ENCODE measurements at places on chromosomes 7 and 10.

- DNase-seq: no peak
Measured at GRCh38 chr7:100799037-100799896, 28.1 kb downstream of the EPHB4 start.

GRCh38 chr7:8295638-8296361 lies 33.8 kb upstream of the ICA1 start:
- DNase-seq: peak; percentile 77

DNA sequence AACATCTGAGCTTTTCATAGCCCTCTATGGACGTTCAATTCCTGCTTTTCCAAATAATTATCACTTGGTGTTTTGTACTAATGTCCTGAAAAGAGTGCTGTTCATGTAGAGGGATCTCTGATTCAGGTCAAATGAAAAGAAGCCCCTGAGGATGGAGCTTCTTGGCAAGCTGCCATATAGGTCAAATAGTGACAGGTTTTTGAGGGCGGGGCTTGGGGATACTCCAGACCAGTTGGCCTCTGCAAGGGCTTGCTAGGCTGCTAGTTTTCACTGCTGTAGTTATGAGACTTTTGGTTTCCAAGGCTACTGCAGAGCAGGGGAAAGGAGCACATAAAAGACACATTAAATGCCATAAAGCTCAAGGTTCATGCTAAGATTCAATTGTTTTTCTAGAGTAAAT lies 257.2 kb upstream of the CACNA2D1 start:
- no peak for DNase-seq

GRCh38 chr7:151566897-151567320 lies 47.2 kb upstream of the RHEB start:
- DNase-seq: no peak

DNA sequence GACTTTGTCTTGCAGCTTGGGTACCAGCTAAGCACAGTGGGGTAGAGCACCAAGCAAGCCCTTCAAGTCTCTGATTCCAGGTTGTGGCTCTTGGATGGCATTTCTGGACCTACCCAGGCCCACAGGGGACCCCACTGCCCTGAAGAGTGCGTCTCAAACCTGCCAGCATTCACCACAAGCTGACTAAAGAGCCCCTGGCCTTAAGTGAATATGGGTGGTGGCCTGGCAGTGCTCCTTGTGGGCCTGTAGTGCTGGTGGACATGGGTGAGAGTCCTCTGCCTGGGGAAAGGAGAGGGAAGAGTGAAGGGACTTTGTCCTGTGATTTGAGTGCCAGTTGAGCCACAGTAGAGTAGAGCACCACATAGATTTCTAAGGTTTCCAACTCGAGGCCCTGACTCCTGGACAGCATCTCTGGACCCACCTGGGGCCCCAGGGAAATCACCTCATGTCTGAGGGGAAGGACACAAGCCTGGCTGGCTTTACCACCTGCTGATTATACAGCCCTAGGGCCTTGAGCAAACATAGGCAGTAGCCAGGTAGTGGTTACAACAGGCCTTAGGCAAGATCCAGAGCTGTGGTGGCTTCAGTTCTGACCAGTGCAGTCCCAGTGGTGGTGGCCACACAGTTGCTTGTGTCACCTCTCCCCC lies 23.7 kb downstream of the GSDME start:
- DNase-seq: no peak

DNA sequence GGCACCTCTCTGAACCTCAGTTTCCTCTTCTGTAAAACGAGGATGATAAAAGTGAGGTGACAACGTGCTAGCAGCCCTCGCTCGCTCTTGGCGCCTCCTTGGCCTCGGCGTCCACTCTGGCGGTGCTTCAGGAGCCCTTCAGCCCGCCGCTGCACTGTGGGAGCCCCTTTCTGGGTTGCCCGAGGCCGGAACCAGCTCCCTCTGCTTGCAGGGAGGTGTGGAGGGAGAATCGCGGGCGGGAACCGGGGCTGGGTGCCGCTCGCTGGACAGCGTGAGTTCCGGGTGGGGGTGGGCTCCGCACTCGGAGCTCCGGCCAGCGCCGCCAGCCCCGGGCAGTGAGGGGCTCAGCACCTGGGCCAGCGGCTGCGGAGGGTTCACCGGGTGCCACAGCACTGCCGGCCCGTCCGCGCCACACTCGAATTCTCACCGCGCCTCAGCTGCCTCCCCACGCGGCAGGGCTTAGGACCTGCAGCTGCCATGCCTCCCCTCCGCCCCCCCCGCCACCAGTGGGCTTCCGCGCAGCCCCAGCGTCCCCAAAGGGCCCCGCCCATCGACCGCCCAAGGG lies 24.3 kb upstream of the ACSL5 start:
- no peak for DNase-seq

DNA sequence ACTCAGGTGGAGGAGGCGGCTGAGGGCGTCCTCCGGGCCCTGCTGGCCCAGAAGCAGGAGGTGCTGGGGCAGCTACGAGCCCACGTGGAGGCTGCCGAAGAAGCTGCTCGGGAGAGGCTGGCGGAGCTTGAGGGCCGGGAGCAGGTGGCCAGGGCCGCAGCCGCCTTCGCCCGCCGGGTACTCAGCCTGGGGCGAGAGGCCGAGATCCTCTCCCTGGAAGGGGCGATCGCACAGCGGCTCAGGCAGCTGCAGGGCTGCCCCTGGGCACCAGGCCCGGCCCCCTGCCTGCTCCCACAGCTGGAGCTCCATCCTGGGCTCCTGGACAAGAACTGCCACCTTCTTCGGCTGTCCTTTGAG lies 2.8 kb downstream of the TRIM56 start:
- DNase-seq: no peak

- no peak for DNase-seq
Measured at GRCh38 chr10:63013755-63014154, 119.4 kb upstream of the NRBF2 start.

GRCh38 chr7:131276190-131276589 lies 51.5 kb upstream of the MKLN1 start:
- no peak for DNase-seq

- DNase-seq: no peak
Measured at GRCh38 chr7:100509231-100509630, 25.5 kb downstream of the NYAP1 start.

- DNase-seq: no peak
Measured at GRCh38 chr7:24910551-24911212, 69.3 kb downstream of the OSBPL3 start.

- peak; percentile 18 for DNase-seq
Measured at GRCh38 chr7:65798111-65799075, 74.5 kb upstream of the VKORC1L1 start.

GRCh38 chr7:141145630-141145982 lies 71.7 kb downstream of the TMEM178B start:
- DNase-seq: no peak

- no peak for DNase-seq
Measured at GRCh38 chr10:118458957-118459641, 117.0 kb upstream of the FAM204A start.

DNA sequence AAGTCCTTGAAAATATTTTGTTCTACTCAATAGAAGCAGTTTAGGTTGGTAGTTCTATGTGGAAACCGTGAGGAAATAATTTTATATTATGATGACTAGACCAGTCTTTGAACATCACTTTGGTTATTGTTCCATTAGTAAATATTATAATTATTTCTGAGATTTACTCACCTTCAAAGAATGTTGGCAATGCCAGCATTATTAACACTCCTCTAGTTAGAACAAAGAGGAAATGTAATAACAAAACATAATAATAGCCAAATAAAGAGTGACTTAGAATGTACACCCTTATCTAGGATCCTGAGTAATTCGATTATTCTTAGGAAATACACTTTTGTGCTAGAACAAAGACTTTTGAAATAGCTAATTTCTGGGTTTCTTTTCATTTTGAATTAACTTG lies 121.1 kb downstream of the CFTR start:
- no peak for DNase-seq

DNA sequence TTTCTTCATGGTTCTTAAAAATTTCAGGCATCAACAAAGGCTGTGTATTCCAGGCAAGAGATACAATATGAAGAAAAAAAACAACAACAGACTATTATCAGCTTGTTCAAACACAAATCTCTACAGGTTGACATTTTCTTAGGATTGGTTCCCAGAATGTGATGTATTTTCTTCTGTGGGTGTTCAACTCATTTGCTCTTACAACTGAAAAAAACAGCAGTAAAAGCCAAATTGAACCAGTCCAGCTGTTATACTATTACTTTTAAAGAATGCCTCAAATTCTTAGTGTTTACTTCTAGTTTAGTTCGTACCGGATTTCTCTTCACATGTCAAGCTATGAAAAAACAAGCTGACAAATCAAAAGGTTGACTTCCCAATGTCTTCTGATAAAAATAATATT lies 60.7 kb downstream of the CNTNAP2 start:
- DNase-seq: no peak

- DNase-seq: no peak
Measured at GRCh38 chr7:99012722-99013121, 131.2 kb downstream of the SMURF1 start.

DNA sequence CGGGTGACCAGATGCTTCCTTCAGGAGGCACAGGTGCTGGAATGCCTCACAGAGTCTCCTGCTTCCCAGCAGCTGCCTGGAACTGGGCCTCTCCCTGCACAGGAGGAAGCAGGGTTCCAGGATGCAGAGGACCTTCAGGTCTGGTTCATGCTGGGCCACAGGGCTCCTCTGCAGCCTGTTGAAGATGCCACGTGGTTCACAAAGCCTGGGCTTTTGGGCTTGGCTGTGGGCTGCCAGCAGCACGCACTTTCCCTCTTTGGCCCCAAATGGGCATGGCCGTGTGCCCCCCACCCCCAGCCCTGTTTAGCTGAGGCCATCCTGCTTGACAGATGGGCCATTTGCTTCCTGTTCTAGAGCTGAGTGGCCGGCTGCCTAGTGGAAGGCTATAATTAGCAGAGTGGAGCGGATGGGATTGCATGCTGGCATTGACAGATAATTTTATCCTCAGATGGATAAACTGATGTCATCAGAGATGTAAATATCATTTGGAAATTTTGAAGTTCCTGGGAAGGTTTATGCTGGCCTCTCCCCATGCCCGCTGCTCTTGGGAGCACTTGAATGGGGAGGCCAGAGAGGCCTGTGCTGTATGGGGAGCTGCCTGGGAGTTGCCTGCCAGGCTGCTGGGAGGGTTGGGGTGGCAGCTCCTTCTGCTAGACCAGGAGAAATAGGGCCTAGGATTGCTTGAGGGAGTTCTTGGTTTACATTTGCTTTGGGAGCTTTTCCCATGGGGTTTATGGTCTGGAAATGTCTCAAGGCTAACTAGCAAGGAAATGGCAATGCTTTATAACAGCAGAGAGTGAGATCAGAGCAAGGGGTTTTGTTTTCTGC lies 28.2 kb downstream of the TSPAN15 start:
- DNase-seq: no peak

DNA sequence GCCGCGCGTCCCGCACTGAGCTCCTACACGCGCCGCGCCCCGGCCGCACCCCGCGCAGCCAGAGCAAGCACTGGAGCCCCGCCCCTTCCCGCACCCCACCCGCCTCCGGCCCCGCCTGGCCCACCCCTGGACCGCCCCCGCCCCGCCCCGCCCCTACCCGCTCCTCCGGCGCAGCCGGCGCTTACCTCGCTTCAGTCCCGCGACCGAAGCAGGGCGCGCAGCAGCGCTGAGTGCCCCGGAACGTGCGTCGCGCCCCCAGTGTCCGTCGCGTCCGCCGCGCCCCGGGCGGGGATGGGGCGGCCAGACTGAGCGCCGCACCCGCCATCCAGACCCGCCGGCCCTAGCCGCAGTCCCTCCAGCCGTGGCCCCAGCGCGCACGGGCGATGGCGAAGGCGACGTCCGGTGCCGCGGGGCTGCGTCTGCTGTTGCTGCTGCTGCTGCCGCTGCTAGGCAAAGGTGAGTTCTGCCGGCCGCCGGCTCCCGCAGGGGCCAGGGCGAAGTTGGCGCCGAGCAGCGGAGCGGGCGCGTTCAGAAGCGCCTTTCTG lies at the start of gene RET:
TSS of gene RET (plus strand) at position 194 of the 545 bp plus-strand sequence. CDS start at position 384, 190 bp downstream.
- DNase-seq: no peak

- no peak for DNase-seq
Measured at GRCh38 chr10:82319074-82319473, 444.1 kb downstream of the NRG3 start.

- DNase-seq: no peak
Measured at GRCh38 chr7:1679326-1679965, 9.4 kb downstream of the ELFN1 start.

GRCh38 chr7:148155826-148156225 lies 434.7 kb upstream of the C7orf33 start:
- no peak for DNase-seq

GRCh38 chr10:123139521-123140163 lies 3.9 kb downstream of the HMX3 start:
- DNase-seq: no peak

DNA sequence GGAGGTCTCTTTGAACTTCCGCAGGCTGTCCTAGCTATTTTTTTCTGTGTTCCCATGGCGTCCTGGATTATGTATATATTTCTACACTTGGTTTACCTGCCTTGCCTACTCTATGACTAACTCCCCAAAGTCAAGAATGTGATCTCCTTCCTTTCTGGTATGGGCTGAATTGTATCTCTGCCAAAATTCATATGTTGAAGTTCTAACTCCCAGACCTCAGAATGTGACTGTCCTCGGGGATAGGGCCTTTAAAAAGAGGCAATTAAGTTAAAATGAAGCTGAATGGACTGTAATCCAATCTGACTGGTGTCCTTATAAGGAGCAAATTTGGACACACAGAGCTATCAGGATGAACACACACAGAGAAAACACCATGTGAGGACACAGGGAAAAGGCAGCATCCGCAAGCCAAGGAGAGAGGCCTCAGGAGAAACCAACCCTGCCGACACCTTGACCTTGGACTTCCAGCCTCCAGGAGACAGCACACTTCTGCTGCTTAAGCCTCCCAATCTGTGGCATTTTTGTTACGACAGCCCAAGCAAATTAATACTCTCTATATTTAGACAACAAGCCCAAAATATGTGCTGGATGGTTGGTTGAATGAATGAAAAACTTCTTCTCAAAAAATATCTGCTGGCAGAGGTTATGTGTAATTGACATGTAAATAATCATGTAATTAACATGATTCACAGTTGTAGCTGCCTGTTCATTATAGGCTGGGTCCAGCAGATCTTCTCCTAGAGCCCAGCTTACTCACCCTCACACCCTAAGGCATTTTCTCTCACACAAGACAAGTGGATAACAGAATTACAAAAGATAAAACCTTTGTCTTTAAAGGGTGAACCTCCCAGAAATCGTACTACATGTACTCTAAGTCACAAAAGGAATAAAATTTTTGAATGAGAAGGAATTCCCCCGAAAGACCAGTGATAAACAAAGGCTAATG lies 123.7 kb downstream of the CUBN start:
- DNase-seq: no peak

DNA sequence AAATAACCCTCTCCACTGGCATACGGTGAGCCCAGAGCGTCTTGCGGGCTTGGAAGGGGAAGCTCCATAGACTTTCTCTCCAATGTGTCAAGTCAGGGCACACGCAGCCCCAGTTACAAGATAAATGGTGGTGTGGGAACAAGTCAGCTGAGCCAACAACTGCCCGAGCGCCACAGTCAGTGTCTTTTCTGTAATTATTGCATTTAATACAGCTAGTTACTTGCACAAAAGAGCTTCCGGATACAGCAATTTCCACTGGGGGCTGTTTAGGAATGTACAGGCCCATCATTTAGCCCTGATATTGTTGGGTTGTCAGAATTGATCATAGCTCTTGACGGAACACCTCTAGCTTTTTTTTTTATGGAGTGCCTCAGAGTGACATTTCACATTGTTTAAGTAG lies 193.5 kb upstream of the SP8 start:
- no peak for DNase-seq

- no peak for DNase-seq
Measured at GRCh38 chr7:44159824-44160630, 18.9 kb upstream of the MYL7 start.

- no peak for DNase-seq
Measured at GRCh38 chr7:37604078-37604477, 79.5 kb upstream of the GPR141 start.

- peak; percentile 9 for DNase-seq
Measured at GRCh38 chr10:105950410-105950809, 1214.1 kb downstream of the SORCS1 start.

- DNase-seq: no peak
Measured at GRCh38 chr7:24968165-24968564, 11.8 kb downstream of the OSBPL3 start.

Measured in HS-5 (cell line).